HuH-7.5 (cell line): ENCODE measurements at places on chromosomes 7 and 10.

DNA sequence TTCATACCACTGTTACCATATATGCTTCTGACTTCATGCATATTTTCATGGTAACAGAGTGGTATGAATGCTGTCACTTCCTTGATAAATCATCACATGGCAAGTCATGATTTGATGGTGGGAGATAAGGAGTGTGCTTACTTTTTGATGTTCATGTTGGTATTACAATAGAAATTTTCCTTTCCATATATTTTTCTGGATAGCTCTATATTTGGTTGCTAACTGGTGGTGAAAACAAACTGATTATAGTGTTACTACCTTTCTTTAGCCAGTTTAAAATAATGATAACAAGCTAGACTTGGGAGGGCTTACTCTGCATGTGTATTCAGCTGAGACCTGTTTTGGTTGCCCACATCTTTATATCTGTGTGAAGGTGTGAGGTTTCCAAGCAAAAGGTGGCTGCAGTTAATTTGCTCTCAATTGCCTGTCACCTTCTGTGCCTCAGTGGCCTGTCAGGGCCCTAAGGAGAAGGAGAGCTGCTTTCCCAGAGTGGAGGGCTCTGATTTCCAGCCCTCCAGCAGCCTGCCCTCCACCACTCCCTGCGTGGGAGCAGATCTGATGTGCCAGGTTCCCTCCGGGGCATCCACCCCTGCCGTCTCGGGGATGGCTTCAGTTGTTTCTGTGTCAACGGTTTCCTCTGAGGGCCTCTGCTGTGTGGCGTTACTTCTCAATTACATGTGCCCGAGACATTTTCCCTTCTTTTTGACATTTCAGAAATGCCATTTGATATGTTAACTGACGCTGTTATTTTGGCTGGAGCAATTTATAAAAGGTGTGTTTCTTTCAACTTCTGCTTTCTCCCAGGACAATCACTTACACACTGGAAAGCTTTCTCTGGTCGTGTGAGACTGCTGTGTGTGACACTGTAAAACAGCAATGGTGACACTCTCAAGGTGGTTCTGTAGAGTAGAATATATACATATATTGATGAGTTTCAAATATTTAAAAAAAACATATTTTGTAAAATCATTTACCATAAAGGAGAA is 107.7 kb upstream of the KLF6 start:
- no peak for DNase-seq

DNA sequence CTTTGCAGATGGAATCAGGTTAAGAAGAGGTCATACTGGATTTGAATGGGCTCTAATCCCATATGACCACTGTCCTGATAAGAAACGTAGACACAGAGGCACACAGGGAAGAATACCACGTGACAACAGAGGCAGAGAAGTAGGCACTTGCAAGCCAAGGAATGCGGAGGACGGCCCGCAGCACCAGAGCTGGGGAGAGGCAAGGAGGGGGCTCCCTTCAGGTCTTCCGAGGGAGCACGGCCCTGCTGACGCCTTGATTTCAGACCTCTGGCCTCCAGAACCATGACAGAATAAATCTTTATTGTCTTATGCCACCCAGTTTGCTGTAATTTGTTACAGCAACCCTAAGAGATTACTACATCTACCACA is 44.7 kb upstream of the TMEM213 start:
- DNase-seq, result no peak

DNA sequence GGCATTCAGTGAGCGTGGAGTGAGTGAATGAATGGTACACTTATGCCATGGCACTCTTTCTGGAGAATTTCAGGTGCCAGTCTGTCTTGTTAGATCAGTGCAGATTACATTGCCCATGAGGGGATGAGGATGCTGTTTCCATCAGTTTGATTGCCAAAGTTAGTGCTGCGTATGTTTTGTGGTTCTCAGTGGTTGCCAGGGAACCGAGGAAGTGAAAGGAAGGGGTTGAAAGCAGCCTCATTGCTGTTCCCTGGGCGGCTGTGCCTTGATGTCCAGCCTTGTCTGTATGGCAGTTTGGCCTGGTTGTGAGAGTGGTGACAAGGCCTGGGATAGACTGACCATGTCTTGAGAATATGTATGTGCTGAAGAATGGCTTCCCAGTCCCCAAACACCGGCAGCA is 30.2 kb downstream of the WBP1L start:
- no peak for DNase-seq

- DNase-seq, result no peak
Observed at GRCh38 chr10:22427101-22427500, 81.8 kb downstream of the SPAG6 start.

GRCh38 chr10:118595064-118595420 is 406 bp downstream of the PRLHR start:
- DNase-seq, result no peak

DNA sequence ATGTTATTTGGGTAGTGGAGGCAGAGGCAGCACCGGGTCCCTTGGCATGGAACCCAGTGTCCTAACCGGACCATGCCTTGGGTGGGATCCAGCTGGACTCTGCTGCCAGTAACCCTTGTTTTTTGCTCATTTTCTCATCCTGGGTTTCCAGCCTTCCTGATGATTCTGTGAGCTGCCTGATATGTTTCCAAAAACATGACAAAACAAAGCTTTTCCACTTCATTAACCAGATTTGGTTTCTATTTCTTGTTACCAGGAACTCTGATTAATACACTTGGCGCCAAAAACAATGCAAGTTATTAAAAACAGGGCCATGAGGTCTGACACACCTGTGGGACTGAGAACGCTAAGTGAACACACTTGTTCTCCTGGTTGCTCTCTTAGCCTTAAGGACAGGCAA is 32.8 kb upstream of the DLG5 start:
- DNase-seq, result no peak

- DNase-seq, result no peak
Observed at GRCh38 chr7:28483112-28483511, 70.8 kb downstream of the CREB5 start.

GRCh38 chr7:120988591-120989256 is at the start of gene CPED1:
CPED1 (plus strand) TSS chr7:120988711; CDS start chr7:120989622, 911 bp downstream.
- DNase-seq, result peak; percentile 32

DNA sequence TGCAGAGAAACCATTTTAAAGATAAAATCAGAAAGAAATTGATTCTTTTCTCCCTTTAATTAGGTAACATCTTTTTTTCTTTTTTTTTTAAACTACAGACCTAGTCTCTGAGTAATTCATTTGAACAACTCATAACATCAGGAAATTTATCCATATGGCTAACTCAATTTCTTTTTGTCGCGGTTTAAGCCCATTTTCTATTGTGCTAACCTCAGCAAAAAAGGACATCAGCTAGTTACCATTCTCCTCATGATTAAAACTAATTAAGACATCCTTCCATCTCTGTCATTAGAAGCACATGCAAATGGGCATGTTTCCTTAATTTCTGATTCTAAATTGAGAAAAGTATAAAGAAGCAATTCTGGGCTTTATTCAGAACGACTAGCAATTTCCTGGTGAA is 57.8 kb downstream of the ANK3 start:
- DNase-seq, result no peak

- DNase-seq, result no peak
Observed at GRCh38 chr7:81674431-81674830, 95.4 kb downstream of the HGF start.

DNA sequence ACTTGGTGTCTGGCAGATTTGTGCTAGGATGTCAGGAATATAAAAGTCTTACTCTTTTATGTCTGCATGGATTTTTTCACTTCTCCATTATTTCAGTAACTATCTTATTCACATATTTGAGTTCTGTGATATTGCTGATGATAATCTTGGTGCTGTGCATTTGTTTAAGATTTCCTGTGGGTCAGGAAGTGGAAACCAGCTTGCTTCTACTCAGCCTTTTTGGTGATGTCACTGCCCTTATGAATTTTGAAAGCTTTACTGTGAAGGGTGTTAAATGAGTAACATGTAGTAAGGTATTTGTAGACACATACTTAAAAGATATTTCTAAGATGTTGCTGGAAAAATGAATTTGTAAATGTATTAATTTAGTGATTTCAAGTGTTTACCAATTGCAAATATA is 69.5 kb upstream of the VOPP1 start:
- no peak for DNase-seq

GRCh38 chr7:157485361-157485831 is 148.6 kb downstream of the DNAJB6 start:
- DNase-seq, result no peak

- DNase-seq, result no peak
Observed at GRCh38 chr10:129329385-129330055, 137.5 kb upstream of the MGMT start.

GRCh38 chr7:122059542-122059941 is 84.5 kb downstream of the AASS start:
- DNase-seq, result no peak
